ENCODE measurements at places on chromosomes 6 and 20. TPM values are rescaled to one million over a fixed set of nuclear protein-coding genes. Genes with fewer than 3 reads are reported as not detected.

BHLHE23 gene
- total RNA-seq, result not detected

SULF2 gene
- 1.3 TPM for total RNA-seq

NRN1 gene
- not detected for total RNA-seq

NMBR gene
- total RNA-seq, result not detected

CDSN gene
- total RNA-seq, result not detected

SCGN gene
- total RNA-seq, result not detected

MOXD1 gene
- total RNA-seq, result not detected

Measured in CD4-positive, alpha-beta memory T cell (primary cell).